GM19239 (cell line): ENCODE measurements at places on chromosomes 12 and 14.
A peak's percentile ranks its signal among the peaks of the same experiment; 100 is the strongest.

- no peak for DNase-seq
Measured at GRCh38 chr12:29429999-29430715, 49.2 kb upstream of the ERGIC2 start.

- DNase-seq: no peak
Measured at GRCh38 chr12:92898755-92899154, 30.3 kb downstream of the EEA1 start.

DNA sequence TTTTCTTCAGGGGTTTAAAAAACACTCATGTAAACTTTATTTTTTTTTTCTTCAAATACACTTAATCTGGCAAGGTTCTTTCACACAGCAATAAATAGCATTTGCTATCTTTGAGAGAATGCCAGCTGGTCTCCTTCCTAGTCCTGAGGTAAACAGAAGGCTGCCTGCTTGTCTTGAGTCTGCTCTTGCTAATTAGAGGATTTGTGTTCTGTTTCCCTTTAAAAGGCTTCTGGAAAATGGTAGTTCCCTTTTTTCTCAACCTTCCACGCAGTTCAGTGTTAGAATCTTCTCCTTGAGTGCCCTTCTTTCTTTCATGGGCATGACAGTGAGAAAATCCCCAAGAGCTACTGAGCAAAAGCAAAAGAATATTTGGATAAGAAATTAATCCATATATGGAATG is 92.3 kb upstream of the DCN start:
- no peak for DNase-seq

- no peak for DNase-seq
Measured at GRCh38 chr14:73241481-73242165, 4.3 kb downstream of the PAPLN start.

GRCh38 chr12:130557886-130558765 is 158.0 kb downstream of the RIMBP2 start:
- no peak for DNase-seq

GRCh38 chr12:75961878-75962277 is 69.7 kb downstream of the PHLDA1 start:
- no peak for DNase-seq

- DNase-seq: no peak
Measured at GRCh38 chr14:104694991-104695659, 5.7 kb downstream of the INF2 start.

- DNase-seq: no peak
Measured at GRCh38 chr14:61033855-61034254, 52.8 kb downstream of the SLC38A6 start.

- DNase-seq: no peak
Measured at GRCh38 chr12:109461846-109462756, 15.0 kb downstream of the KCTD10 start.

DNA sequence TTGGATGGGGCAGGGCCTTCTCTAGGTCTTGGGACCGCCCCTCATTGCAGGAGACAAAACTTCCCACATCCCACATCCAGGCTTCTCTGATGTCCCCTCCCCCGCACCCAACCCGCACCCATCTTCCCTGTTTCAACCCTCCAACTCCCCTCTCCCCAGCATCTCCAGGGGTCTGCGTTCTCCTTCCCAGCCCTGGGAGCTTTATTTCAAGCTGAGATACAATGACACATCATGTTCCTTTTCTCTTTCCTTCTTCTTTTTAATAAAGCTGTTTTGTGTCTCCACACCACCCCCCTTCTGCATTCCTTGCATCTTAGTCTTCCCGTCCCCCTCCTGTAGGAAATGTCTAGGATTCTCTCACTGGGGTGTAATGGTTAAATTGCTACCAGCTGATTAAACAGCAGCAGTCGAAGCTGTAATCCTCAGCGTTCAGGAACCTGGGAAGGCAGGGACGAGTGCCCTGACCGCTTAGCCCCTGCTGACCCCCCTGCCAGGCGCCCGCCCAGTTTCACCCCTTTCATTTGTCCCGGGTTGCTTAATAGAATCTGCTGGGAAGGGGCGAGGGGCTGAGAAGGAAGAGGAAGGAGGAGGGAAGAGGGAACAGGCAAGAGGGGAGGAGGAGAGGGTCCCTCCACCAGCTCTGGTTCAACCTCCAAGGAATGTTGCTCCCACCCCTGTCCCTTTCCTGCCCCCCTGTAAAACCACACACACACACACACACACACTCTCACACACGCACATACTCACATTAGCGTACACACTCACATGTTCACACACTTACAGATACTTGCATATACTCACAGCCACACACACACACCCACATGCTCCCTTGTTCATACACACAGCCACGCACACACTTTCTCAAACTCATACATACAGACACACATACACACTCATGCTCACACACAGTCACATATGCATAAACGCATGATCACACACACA is 104.5 kb upstream of the MED13L start:
- DNase-seq: no peak

- DNase-seq: no peak
Measured at GRCh38 chr12:122590990-122591389, 63.9 kb downstream of the KNTC1 start.

- no peak for DNase-seq
Measured at GRCh38 chr12:75345531-75345930, 11.1 kb downstream of the GLIPR1L1 start.

- no peak for DNase-seq
Measured at GRCh38 chr12:94240171-94240570, 91.8 kb downstream of the PLXNC1 start.

DNA sequence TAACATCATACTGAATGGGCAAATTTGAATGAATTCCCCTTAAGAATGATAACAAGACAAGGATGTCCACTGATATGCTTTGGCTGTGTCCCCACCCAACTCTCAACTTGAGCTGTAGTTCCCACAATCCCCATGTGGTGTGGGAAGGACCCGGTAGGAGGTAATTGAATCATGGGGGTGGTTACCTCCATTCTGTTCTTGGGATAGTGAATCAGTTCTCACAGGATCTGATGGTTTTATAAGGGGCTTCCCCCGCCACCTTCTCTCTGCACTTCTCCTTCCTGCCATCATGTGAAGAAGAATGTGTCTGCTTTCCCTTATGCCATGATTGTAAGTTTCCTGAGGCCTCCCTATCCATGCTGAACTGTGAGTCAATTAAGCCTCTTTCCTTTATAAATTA is 29.3 kb downstream of the MED6 start:
- no peak for DNase-seq

DNA sequence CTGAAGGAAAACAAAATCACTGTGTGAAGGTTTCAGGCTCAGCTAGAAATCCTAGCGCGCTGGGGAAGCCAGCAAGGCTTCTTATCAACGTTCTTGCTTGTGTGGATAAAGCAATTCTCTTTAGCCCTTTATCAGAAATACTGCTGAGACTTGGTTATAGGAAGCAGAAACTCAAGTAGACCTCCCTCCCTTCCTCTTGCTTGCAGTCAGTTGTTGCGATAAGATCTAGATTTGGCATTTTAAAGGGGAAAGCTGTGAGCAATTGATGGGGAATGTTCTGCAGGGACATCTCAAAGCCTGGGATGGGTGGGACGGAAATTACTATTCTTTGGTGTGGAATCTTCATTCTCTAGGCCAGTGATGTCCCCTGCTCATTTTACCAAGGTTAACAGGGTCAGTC is 76.4 kb upstream of the ANO4 start:
- DNase-seq: no peak

DNA sequence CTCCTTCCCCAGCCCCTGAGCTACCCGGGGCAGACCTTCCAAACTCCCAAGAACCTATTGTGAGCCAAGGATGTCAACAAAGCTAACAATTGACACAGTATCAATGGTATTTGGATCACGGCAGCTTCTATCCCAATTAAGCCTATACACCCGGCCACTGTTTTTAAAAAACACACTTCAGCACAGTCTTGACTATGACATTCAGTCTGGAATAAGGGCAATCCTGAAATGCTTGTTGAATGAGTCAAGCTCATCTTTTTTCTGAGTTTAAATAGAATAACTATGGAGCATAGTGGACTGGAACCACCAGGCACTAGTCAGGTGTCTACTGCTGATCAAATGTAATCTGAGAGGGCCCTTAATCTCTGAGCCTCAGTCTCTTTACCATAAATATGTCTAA is 5.7 kb downstream of the DENND5B start:
- no peak for DNase-seq

DNA sequence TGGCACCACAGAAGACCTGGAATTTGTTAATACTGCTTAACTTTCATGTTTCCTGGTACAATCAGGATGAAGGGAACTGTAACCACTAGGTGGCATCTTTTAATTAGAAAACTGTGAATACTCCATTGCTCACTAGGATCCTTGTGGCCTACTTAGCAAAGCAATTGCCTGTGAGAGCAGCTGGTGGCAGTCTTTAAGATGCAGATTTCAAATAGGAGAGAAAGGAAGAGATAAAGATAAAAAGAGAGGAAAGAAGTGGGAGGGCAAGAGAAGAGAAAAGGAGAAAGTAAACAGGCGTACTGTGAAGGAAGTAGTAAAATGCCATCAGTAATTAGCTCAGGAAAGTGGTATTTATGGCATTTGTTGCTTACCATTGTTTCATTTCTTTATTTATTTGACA is 114.5 kb downstream of the RAD51B start:
- peak; percentile 30 for DNase-seq

DNA sequence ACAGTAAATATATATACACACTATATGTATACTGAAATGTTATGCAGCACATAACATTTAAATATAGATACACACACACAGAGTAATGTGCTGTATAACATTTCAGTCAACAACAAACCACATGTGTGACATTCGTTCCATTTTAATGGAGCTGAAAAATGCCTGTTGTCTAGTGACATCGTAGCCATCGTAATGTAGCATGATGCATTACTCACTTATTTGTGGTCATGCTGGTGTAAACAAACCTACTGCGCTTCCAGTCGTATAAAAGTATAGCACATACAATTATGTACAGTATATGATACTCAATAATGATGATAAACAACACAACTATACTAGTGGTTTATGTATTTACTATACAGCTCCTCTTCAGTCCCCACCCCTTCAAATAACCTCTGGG is 119.0 kb upstream of the SLC38A4 start:
- no peak for DNase-seq

DNA sequence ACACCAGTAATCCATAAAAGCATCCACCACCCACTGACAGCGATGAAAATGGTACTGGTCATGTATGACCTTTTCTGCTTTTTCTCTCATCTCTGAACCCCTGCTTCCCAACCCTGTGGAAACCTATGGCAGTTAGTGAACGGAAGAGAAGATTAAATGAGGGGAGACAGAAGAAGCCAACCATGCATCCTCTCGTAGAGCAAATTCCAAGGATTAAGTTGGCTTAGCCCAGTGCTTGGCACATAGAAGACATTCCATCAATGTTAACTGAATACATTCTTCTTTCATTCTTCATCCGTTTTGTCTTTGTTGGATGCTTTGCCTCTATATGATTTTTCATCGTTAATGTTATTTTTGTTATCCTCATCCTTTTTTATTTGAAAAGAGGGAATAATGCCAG is 339.7 kb upstream of the FLRT2 start:
- DNase-seq: no peak

DNA sequence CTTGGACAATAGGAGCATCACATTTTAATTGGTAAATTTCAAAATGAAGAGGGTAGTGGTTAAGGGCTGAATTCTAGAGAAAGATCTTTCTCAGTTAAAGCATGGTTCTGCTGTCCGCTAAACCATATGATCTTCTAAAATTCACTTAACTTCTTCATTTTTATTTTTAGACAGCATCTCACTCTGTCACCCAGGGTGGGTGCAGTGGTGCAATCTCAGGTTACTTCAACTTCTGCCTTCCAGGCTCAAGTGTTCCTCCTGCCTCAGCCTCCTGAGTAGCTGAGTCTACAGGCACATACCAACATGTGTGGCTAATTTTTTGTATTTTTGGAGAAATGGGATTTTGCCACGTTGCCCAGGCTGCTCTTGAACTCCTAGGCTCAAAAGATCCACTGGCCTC is 226.7 kb upstream of the ABCD2 start:
- DNase-seq: no peak

- DNase-seq: no peak
Measured at GRCh38 chr12:113109872-113110599, 25.5 kb downstream of the RASAL1 start.

DNA sequence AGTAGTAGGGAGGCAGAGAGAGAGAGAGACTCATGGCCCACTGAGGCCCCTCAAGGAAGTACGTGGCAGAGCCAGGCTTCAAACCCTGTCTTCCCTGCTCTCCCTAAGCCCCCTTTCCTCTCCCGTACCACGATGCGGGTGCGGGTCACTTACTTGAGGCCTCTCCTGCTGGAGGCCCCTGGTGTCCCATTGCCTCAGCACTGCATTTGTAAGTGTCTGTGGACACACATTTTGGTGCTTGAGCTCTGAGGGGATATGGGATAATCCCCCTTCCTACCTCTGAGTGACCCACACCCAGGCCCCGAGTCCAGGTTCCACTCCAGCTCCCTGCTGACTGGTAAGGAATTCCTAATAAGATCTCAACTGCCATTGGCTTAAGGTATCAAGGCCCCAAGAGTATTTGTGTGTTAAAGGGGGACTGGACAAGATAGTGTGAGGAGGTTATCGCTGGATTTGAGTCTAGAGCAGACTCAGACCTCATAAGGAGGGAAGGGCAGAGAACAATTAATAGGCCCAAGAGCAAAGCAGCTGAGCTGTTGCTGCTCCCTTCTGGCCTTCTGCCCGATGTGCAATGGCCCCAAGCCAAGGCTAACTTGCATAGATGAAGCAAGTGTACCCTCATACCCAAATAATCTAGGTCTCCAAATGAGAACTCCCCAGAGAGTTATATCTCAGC is 71.9 kb downstream of the CRACR2A start:
- DNase-seq: no peak

DNA sequence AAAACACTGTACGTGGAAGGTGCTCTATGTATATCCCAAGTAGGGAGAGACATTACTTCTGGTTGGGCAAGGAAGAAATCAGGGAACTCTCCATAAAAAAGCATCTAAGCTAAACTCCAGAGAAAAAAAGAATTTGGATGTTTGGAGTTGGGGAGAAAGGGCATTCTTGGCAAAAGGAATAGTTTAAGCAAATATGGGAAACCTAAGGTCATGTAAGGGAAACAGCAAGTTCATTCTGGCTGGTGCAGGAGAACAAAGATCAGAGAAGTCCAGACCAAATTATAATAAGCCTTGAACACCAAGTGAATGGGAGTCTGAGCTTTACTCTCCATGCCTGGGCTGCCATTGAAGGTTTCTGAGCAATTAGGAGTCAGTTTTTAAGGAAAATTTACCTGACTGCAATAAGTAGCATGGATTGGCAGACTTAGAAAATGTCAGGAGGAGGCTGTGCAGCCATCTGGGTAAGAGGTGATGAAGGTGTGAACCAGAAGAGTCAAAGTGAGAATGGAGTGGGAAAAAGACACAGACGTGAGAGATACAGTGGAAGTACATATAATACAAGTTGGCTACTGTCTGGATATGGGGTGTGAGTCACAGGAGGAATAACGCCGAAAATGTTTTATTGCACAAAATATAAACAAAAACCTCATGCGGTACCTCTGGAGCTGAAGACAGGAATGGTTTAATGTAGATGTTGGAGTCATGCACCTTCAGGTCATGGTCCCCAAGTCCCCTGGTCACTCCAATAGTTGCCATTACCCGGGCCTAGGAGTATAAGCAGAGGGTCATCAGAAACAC is 222.6 kb downstream of the MON2 start:
- DNase-seq: no peak

DNA sequence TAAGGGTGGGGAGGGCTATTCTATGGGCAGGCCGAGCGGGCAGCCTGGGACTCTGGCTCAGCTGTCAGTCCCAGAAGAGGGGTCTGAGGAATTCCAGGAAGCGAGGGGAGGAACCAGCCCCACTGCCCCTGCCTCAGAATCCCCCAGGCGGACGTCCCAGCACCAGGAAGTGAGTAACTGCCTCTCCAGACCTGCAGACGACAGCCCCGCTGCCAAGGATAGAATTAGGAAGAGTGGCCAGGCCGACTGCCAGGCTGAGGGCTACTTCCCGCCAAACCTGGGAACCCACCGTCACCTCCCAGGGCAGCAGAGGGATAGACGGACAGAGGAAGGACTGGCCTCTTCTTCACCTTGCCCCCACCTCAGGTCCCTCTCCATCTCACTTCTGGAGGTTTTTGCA is 6.7 kb upstream of the BDKRB2 start:
- no peak for DNase-seq
